Hippocampal formation (tissue), 2 donors: ENCODE measurements at places on chromosomes 13 and 19.

DNA sequence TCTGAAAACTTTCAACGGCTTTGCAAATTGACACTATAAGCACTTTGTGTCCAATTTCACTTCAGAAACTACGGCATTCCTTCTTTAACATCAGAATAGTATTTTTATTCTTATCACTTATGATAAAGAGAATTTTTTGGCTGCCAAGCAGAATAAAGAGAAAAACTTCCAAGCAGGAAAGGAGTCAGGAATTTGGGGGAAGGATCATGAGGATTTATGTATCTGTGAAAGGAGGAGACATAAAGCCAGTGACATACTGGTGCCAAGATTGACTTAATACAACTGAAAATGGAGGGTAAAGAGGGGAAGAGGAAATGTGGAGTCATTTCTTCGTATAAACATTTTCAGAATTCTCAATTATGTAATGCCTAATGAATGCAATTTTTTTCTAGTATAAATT lies 94.7 kb downstream of the RBM26 start:
- no peak for DNase-seq

- no peak for DNase-seq
Measured at GRCh38 chr13:106155411-106155810, 380.1 kb downstream of the EFNB2 start.

DNA sequence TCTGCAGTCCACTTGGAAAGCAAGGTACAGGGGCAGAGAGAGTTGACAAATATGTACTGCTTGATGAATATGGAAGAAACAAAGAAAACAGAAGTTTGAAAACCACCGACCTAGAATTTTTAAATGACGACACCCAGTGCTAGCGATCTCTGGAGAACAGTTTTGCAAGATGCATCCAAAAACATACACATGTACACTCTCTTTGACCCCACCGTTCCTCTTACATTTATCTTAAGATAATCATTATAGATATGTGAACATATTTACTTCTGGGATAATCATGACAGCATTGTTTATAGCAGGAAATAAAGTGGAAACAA lies 40.8 kb upstream of the IGSF23 start:
- no peak for DNase-seq

DNA sequence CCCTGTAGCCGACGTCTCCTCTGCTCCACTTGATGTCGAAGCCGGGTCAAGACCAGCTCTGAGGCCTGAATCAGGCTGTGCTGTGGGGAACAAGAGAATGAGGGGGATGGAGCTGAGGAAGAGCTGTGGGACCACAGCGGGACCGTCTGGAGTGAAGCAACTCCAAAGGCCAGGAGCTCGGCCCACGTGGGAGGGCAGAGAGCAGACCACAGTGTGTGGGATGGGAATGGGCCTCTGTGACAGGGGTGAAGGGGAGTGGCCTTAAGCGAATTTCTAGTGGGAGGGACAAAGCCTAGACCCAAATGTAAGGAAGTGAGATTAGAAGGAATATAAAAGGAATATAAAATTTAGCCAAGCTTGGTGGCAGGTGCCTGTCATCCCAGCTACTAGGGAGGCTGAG lies 3.8 kb upstream of the SLC8A2 start:
- DNase-seq, result no peak

GRCh38 chr19:15589760-15590451 lies 25.1 kb upstream of the CYP4F8 start:
- DNase-seq, result no peak

- DNase-seq, result no peak
Measured at GRCh38 chr19:14113762-14114414, 3.7 kb downstream of the PRKACA start.

- no peak for DNase-seq
Measured at GRCh38 chr19:35712567-35713505, 5.0 kb upstream of the KMT2B start.

DNA sequence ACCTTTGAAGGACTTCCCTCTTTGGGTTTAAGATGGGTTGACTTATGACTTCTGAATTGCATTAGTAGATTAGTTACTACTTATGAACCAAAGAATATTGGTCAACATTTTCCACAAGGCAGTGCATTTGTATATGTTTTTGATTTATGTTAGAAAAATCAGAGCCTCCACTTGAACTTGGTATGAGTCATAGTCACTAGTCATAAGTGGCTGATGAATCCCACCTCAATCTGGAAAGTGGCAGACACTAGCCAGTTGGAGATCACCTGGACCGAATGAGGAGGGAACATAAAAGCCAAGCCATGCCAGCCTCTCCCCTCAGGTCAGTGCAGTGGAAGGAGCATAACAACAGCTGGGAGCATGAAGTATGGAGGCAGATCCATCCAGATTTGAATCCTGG lies 39.3 kb upstream of the SPART start:
- DNase-seq, result no peak

- no peak for DNase-seq
Measured at GRCh38 chr19:6215701-6216235, 64.0 kb downstream of the MLLT1 start.

- peak; percentile 67 for DNase-seq
Measured at GRCh38 chr19:8251025-8251472, 41.9 kb downstream of the CERS4 start.

GRCh38 chr19:19192910-19193423 lies 909 bp downstream of the RFXANK start:
- no peak for DNase-seq

- no peak for DNase-seq
Measured at GRCh38 chr13:110319397-110319773, 12.3 kb downstream of the COL4A2 start.

GRCh38 chr13:27264181-27264580 lies 6.4 kb upstream of the RASL11A start:
- peak; percentile 13 for DNase-seq

GRCh38 chr13:91426913-91427312 lies 28.5 kb downstream of the GPC5 start:
- DNase-seq, result no peak

DNA sequence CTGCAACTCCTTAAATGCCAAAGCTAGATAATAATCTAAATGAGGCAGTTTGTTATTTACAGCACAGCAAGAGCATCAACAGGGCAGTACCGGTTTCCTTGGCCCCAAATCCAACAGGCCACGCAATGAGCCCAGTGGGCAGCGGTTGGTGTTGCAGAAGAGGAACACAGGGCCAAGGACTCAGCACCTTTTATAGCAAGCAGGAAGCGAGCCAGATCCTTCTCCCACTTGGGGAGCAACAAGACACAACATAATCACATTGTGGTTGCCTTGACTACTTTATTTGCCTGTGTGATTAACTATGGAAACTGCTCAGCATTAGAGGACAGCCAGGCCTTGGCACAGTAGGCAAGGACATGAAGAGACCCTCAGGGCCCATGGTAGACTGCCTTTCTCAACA lies 67.1 kb upstream of the HTR2A start:
- no peak for DNase-seq

- DNase-seq, result no peak
Measured at GRCh38 chr19:37304190-37304883, 66.6 kb upstream of the ZNF527 start.

DNA sequence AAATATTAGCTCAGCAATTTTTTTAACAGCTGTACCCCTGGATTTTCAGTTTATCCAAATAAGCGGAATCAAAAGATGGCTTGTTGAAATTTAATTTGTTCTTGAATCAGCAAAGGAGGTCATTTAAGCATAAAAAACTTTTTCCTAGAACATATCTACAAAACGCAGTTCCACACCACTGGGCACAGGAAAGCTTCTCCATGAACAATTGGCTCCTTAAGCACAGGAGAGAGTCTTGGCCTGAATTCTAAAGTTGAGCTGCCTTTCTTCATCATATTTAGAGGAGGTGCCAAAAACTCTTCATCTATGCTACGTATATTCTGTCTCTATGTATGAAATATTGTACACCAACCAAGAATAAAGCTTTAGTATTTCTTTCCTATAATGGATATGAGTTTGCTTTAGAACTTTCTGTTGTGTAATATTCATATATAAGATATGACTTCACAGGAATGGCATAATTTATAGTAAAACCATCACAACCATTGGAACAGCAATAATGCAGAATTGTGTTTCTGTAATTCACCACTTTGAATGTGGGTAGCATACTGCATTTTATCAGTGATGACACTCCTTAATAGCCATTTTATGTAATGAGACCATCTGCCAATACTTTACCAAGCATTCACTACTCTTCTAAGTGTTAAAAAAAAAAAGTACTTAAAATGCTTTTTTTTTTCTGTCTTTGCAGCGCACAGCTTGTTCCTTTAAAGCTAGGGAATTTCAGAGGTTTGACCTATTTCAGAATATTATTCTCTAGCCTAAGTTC lies 263.7 kb downstream of the SLITRK6 start:
- no peak for DNase-seq

GRCh38 chr13:102678339-102679107 lies 16.3 kb downstream of the METTL21C start:
- DNase-seq, result no peak

DNA sequence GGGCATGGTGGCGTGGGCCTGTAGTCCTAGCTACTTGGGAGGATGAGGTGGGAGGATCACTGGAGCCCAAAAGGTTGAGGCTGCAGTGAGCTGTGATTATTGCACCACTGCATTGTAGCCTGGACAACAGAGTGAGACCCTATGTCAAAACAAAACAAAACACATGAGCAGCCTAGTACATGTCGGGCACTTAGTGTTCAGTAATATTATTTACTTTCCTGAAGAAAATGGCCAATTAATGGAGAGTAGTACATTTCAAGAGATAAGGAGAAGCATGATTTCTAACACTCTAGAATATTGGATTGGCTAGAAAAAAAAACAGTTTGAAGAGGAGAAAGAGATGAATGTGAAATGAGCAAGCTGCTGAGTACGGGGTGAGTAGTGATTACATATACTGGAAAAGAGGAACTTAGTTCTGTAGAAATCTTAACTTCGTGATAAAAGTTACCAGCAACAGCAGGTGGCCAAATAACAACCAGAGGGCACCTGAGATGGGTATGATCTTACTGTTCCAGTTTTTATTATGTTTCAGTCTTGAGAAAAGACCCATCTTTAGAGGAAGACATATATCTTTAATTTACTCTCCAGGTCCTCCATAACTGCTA lies 36.2 kb downstream of the SPATA13 start:
- DNase-seq, result no peak

DNA sequence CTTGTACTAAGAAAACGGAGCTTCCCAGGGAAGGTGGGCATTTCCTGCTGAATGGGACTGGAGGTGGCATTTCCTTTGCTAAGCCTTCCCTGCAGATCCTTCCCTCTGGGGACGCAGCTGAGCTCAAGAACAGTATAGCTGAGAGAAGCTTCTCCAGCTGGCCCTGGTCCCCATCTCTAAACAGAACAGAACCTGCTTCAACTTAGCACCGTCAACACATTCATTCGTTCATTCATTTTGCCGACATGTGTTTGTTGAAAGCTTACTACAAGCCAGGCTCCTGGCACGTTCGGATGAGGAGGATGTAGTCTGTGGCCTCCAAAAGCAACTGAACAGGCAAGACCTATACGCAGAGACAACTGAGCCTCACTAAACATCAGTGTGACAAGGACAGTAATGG lies 36.6 kb upstream of the PEPD start:
- DNase-seq, result no peak

DNA sequence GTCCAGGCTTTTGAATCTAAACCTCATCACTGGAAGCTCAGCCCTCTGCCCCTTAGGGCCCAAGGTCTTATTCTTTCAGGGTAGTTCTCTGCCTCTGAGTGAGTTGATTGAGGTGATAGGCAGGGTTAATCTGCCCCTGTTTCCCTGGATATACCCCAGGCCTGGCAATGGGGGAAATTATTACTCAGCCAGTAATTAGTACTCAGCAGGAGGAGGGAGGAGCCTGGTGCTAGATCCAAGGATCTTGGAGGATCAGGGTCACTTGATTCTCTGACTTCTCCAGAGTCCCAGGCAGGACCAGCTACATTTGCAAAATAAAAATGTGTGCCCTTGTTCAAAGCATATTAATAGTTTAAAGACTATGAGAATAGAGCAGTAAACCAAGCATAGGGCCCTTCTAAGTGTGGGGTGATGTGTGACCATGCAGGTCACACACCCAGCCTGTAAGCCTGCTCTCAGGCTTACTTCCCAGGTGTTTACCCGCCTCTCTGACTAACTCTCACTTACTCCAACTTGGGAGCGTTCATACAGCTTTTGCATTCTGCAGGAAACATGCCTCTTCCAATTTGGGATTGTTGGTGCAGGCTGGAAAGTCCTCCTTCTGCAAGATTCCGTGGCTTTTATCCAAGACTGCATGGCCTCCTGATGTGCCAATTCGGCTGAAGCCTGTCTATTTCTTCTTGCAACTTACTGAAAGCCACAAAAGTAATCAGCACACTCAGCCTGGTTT lies 7.9 kb upstream of the STK24 start:
- no peak for DNase-seq

GRCh38 chr19:33683881-33684537 lies 62.3 kb downstream of the CHST8 start:
- DNase-seq, result no peak

- no peak for DNase-seq
Measured at GRCh38 chr19:35328851-35329285, at the start of gene CD22. TSS of gene CD22 (plus strand) at chr19:35329187. CDS start at chr19:35332041, 2,854 bp downstream.

- DNase-seq, result no peak
Measured at GRCh38 chr13:94588541-94588940, 7.4 kb downstream of the TGDS start.

GRCh38 chr13:41716236-41716635 lies 244.7 kb downstream of the VWA8 start:
- DNase-seq, result no peak

DNA sequence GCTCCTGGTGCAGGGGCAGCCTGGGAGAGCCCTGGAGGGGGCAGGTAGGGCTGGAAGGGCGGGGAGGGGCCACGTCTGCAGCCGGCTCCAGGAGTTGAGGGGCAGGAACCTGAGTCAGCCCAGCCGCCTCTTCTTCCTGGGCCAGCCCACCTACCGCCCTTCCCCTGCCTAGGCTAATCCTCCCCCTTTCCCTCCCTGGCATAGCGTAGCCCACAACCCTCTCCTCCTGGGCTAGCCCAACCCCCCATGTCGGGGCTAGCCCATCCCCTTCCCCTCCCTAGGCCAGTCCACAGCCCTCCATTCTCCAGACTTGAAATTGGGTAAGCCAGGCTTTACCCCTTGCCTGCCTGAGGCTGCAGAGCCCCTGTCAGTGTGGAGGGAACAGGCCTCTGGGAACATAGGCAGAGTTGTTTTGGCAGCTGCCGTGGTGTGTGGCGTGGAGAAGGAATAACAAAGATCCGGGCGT lies 20.6 kb upstream of the WDR18 start:
- DNase-seq, result no peak

- DNase-seq, result no peak
Measured at GRCh38 chr13:40306817-40307216, 359.6 kb downstream of the FOXO1 start.

- DNase-seq, result peak; percentile 68
Measured at GRCh38 chr19:18915639-18916038, 3.5 kb downstream of the COPE start.

DNA sequence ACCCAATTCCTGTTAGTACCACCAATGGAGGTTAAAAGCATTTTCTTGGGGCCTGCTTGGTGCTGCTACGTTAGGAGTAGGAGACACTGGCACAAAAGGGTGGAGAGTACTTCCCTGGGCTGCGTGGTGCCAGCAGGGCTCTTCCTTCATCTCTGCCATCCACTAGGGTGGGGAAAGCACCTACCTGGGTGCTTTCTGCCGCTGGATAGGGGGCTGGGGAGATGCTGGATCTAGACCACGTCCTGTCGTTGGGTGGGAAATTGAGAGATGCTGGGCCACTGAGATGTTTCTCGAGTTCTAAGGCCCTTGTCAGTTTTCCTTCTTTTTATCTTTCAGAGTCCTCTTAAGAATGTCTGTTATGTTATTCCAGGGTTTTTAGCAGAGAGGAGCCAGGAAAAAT lies 6.7 kb upstream of the FCGBP start:
- no peak for DNase-seq

- no peak for DNase-seq
Measured at GRCh38 chr13:75993823-75994222, 357.7 kb downstream of the LMO7 start.

- DNase-seq, result no peak
Measured at GRCh38 chr19:51607077-51607476, 23.1 kb downstream of the SIGLEC5 start.
